Gastrocnemius medialis (tissue), 4 donors: ENCODE measurements at places on chromosomes 4 and X. TPM values are rescaled to one million over a fixed set of nuclear protein-coding genes. Genes with fewer than 3 reads are reported as not detected.

GRCh38 chrX:22171287-22172060, 101.2 kb upstream of the CBLL2 start:
- no peak for DNase-seq

- DNase-seq: no peak
Measured at GRCh38 chr4:113294908-113295307, 245.5 kb downstream of the ANK2 start.

DNA sequence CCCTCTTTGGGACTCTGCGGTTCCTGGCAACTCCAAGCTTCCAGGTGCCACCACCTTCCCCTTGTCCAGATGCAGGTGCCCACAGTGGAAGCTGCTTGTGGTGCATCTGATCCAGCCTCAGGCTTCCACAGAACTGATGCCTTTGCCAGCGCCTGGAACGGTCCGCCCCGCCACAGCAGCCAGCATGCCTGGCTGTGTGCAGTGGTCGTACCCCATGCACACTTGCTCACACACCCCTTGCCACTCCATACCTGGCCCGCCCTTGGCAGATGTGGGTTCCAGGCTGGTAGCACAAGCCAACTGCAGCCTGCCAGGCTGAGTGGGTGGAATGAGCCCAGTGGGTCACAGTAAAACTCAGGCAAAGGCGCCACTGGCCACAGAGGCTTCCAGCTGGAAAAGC, 240.5 kb downstream of the PPP4R3C start:
- no peak for DNase-seq

- DNase-seq: no peak
Measured at GRCh38 chr4:78510681-78511080, 40.9 kb upstream of the ANXA3 start.

DNA sequence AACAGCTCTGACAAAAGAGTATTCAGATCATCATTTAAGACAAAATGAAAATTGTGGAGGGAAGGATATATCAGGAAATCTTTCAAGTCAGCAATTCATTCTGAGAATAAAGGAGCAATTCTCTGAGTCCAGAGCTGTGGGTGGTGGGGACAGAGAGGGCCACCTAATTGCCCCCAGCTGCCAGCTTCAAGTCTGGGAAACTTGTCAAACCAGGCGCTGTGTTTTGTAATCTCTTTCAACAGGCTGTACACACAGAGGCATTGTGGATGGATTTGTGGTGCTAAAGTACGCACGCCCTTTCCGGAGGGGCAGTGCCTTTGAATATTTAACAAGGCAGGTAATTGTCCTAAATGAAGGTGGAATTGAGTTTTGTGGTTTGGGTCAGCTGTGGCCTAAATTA, 591.1 kb upstream of the BOD1L1 start:
- DNase-seq: no peak

Gene MAGEA9B
- total RNA-seq: not detected

Gene MAP3K15
- not detected for total RNA-seq
